ENCODE measurements at places on chromosomes 6 and 20.

DNA sequence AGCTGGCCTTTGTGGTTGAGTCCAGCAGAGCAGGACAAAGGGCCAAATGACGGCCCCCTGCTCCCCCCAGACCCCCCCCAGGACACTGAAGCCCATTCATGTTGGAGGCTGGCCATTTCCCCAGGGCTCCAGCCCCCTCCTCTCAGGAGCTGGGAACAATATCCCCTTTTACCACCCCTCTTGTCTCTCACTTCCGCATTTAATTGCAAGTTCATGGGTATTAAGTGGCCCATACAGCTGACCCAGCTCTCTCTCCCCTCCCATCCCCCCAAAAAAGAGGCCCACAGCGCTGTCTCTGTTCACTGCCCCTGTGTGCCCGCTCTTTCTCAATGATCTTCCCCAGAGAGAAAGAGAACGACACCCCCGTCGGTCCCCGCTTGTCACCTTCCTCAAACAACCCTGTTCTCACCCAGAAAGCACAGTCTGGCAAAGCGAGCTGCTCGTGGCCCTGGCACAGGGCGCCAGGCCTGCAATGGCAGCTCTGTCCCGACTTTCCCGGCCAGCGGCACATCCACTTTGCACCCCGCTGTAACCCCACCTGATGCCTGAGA, 30.4 kb downstream of the PREX1 start:
- no peak for DNase-seq

- DNase-seq: no peak
These were observed 369.4 kb upstream of the CITED2 start for GRCh38 chr6:139743664-139744437.

GRCh38 chr6:82040405-82041221, 206.9 kb downstream of the IBTK start:
- no peak for DNase-seq

DNA sequence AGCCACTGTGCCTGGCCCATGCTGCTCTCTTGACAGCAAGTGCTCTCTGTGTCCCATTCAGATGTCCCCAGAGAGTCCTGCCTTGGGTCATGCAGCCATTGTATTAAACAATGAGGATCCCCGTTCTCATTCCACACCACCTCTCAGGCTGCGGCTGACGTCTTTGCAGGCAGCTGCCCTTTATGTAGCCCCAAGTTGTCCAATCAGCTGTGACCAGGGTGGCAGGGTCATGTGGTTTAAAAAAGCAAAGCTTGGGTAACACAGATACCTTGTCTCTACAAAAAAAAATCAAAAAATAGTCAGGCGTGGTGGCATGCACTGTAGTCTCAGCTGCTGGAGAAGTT, 13.2 kb downstream of the GCNT2 start:
- DNase-seq: no peak

GRCh38 chr6:816510-817084, 123.7 kb upstream of the EXOC2 start:
- DNase-seq: no peak
